ENCODE measurements at places on chromosomes 5 and 9. TPM values are rescaled to one million over a fixed set of nuclear protein-coding genes. Genes with fewer than 3 reads are reported as not detected.

PRSS3 gene
- 107 TPM for total RNA-seq

TAF11L5 gene
- total RNA-seq = not detected

ELOVL7 gene
- 5.3 TPM for total RNA-seq

PCDHB15 gene
- total RNA-seq = 0.44 TPM

C9orf153 gene
- total RNA-seq = 0.12 TPM

TMEM203 gene
- total RNA-seq = 24.8 TPM

DBH gene
- not detected for total RNA-seq

PHF24 gene
- total RNA-seq = 0.48 TPM

ESM1 gene
- total RNA-seq = not detected

TSSK1B gene
- 0.48 TPM for total RNA-seq

SPATA31C1 gene
- not detected for total RNA-seq

GKAP1 gene
- 1.6 TPM for total RNA-seq

Measured in esophagus mucosa (tissue), 1 donor.